ENCODE measurements at places on chromosomes 4 and X.
A peak's percentile ranks its signal among the peaks of the same experiment; 100 is the strongest.

GRCh38 chrX:20529711-20530110, 263.0 kb upstream of the RPS6KA3 start:
- no peak for DNase-seq

- no peak for DNase-seq
These were observed 2.6 kb downstream of the LSM6 start for GRCh38 chr4:146178126-146178525.

GRCh38 chr4:185535612-185536410, 504 bp upstream of the PDLIM3 start:
- DNase-seq: no peak

- DNase-seq: no peak
These were observed 1.1 kb downstream of the MOB1B start for GRCh38 chr4:70903291-70903603.

DNA sequence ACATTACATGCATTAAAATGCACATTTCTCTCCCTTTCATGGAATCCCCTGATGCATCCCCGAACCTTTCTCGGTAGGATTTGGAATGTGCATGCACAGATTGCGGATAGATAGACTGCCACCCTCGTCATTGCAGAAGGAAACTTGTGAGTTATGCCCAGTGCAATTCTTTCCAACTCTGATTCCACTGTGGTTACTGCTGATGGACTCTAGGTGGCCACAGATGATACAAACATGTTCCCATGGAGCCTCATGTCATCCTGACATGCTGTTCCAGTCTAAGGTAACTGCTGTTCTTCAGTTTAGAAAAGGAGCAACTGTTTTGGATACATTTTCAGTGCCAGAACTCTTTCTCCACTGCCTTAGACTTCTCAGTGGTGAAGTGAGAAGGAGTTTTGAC, 9.1 kb upstream of the VCX3B start:
- no peak for DNase-seq

- DNase-seq: peak; percentile 46
These were observed 109.1 kb downstream of the GPAT3 start for GRCh38 chr4:83644677-83645659.

DNA sequence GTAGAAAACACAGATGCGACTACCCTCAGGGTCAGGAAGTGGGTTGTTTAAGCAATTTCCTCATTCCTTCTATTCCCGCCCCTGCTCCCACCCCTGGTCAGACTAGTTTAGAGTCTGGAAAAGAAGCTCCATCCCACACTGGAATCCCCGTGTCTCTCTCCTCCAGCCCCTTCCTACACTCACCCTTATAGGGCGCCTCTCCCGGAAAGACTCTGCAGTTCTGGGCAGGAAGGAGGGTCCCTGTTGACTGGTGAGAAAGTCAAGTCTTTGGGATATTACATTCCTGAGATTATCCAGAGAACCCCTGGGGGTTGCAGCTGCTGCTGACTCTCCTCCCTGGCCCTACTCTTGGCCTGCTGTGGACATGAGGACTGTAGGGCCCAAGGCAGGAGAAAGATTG, 11.9 kb downstream of the STARD8 start:
- DNase-seq: no peak

GRCh38 chr4:163256680-163257343, 75.6 kb downstream of the NPY1R start:
- DNase-seq: no peak

GRCh38 chr4:148800336-148800885, 358.2 kb upstream of the NR3C2 start:
- no peak for DNase-seq

GRCh38 chr4:17561195-17561909, 15.6 kb upstream of the LAP3 start:
- no peak for DNase-seq
